ENCODE measurements at places on chromosomes 2 and 18.
A peak's percentile ranks its signal among the peaks of the same experiment; 100 is the strongest.

DNA sequence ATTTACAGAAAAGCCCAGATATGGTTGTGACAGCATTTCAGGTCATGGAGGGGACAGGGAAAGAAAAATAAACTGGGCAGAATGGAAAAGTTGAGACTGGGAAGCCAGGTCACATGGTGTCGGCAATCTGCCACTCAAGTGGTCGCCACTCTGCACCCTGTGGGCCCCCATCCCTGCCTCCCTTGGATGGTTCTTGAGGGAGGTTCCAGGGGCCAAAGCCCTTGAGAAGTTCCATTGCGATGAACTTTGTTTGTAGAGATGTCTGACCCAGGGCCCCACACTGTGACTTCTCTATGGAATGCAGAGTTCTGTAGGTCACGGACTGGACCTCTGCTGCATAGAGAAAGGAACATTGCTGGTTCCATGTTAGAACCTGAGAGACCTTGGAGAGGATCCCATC, 105.7 kb upstream of the SLC14A2 start:
- DNase-seq, result no peak

DNA sequence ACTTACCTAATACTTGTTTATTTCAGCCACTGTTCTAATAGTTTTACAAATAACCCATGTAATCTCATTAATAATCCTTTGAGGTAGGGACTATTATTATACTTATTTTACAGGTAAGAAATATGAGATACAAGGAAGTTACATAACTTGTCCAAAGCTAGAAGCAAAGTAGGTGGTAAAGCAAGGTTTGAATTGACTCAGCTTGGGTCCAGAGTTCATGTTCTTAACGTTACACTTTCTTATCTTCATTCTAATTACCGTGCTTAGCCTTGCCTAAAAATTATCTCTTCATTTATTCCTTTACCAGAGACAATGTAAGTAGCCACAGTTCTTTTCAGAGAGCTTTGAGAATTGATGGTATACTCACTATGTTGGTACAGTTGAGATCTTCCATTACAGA, 743.6 kb downstream of the KCNJ3 start:
- DNase-seq, result no peak

- DNase-seq, result no peak
These were observed 115.1 kb upstream of the NCK2 start for GRCh38 chr2:105629634-105630033.

GRCh38 chr18:44895176-44895798, 214.6 kb downstream of the SETBP1 start:
- DNase-seq, result peak; percentile 39

DNA sequence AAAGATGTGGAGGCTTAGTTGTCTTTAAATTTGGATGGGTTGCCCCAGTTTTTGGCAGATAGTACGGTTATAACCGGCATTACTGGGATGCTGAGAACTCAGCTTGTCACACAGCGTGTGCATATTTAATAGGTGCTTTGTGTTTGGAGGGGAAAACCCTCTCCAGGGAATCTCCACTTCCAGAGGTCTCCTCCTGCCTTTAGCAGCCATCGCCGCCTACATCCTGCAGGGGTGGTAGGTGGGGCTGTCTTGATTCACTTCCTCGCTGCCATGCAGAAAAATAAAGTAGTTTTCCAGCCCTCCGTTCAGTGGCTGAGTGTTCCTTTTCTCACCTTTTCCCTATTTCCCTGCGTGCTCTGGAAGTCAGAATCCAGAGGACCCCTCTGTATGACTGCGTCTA, 76.4 kb downstream of the ITGB1BP1 start:
- DNase-seq, result no peak

- DNase-seq, result no peak
These were observed 88.2 kb downstream of the CRACDL start for GRCh38 chr2:98847853-98848252.

- no peak for DNase-seq
These were observed 489.1 kb upstream of the ACVR2A start for GRCh38 chr2:147355706-147356105.

- DNase-seq, result no peak
These were observed 117.7 kb downstream of the CCBE1 start for GRCh38 chr18:59579509-59579908.

GRCh38 chr2:112800881-112801583, 16.7 kb upstream of the IL1A start:
- no peak for DNase-seq

DNA sequence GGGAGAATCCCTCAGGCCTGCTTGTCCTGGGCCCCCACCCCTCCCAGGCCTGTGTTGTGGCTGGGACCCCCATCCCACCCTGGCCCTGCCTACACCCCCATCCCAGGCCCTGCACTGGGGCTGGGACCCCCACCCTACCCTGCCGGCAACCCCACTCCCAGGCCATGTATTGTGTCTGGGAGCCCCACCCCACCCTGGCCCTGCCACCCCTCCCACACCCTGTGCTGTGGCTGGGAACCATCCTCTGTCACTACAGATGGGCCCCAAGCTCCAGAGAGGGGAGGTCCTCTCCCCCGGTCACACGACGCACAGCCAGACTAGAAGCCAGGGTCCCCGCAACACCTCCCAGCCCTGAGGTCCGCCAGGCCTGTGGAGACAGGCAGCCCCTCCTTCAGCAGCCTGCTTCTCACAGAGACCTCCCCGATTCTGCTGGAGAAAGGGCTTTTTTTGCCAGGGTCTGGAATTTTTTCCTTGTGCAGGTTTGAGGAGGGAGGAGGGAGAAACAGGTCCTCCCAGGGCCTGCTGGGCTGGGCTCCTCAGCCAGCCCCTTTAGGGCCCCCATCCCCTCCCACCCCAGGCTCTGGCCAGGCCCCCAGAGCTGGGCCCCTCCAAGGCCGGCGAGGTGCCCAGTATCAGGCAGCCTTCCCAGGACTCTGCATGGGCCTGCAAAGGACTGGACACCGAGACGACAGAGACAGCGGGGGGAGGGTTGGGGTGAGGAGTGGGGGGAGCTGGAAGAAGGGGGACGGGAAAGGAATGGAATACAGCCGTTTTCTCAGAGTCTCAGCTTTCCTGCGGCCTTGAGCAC, 28.0 kb downstream of the KIF1A start:
- no peak for DNase-seq

DNA sequence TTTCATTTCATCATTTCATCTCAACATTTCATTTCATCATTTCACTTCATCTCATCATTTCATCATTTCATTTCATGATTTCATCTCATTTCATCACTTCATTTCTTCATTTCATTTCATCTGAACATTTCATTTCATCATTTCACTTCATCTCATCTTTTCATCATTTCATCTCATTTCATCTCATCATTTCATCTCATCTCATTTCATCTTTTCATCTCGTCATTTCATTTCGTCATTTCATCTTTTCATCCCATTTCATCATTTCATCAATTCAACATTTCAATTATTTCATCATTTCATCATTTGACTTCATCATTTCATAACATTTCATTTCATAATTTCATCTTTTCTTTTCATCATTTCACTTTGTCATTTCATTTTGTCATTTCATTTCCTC, 128.4 kb downstream of the ANKRD30BL start:
- DNase-seq, result no peak

DNA sequence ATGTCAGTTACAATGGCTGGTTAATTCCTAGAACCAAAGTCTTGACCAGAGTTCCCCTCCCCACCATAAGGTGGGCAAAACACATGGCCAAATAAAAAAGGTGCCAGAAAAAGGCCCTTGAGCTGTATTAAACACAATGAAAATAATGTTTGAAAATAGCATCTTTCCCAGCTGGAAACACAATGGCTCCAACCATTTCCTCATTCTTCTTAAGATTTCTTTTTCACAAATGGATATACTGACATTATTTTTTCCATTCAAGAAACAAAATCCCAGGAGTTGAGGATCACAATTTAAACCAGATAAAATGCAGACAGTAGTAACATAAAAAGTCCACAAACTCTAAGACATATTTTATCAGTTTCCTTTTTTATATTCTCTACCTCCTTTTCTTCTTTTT, 143.8 kb downstream of the EXOC6B start:
- no peak for DNase-seq

DNA sequence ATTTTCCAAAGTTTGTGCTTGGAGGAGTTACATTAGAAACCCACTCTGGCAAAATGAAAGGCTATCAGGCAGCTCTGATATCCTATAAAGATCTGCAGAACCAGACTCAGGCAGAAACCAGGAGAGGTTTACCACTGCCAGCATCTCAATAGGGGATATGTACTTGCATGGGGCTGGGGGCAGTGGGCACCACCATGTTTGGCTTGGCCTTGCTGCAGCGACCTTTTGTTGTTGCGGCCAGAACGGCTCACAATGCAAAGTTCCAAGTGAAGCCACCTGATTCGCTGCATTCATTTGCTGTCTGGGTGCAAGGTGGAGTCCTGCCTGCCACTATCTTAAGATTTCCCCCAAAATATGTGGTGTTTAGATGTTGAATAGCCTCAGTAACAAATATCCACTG, 81.3 kb downstream of the COPS8 start:
- no peak for DNase-seq

DNA sequence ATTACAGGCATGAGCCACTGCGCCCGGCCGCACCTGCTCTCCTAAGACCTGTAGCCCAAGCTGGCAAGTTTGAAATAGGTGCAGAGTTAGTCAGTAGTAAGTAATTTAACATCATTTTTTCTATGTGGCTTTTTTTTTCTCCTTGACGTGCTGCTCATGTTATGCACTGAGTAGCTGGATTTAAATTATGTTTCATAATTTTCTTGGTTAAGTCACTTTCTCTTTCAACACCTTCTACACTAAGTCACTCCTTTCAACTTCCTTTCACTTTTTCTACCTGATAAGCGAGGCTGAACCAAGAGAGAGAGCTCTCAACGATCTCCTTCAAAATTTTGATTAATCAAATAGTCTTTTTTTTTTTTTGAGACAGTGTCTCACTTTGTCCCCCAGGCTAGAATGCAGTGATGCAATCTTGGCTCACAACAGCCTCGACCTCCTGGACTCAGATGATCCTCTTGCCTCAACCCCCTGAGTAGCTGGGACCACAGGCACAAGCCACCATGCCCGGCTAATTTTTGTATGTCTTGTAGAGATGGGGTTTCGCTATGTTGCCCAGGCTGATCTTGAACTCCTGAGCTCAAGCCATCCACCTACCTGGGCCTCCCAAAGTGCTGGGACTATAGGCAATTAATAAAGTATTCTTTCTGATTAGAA, 13.1 kb downstream of the CASP8 start:
- no peak for DNase-seq

DNA sequence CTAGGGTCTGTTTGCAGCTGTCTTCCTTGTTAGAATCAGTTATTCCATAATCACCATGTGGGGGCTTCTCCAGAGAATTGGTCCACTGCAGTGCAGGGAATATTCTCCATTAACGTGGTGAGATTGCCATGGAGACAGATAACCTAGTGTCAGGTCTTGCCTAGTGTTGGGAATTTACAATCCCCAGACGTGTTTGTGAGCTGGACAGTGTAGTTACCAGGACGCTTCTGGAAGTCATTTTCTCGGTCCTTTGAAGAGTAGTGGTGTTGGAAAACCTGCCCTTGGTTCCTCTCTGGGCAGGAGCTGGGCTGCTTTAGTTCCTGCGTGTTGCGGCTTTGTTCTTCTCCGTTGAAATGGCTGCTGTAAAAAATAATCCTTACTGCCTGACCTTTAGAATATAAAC, 68.8 kb upstream of the LYPD6B start:
- no peak for DNase-seq

GRCh38 chr2:165927353-165927752, 26.2 kb downstream of the TTC21B start:
- DNase-seq, result no peak

DNA sequence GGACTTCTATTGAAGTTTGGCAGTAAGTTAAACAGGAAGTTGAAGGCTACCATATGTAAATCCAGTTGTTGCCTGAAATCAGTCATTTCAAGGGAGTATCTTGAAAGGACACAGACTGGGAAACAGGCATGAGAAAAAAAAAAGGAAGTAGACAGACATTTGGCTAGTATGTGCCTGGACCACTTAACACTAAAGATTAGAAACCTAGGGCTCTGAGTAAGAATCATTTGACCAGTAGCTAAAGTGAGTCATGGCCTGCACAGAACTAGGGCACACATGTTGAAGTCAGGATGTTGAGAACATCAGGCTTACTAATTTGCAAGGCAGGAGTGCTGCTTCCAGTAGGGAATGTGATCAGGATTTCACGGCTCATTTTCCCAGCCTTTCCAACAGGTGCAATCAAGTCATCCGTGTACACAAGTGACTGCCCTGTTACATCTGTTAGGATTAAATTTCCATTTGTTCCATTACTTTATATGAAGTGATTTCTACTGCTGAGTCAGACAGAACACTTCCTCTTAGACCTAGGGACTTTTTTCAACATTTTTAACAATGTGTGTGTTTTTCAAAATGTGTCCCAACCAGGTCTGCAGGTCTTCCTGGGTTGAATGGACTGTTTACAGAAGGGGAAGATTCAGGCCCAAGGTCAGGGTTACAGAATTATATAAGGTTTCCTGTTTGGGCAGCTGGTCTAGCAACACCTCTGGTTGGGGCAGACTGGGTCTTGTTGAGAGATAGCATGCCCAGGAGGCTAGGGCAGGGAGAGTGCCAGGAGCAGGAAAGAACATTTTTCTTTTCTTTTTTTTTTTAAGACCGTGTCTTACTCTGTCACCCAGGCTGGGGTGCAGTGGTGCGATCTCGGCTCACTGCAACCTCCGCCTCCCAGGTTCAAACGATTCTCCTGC, 145.6 kb downstream of the TGIF1 start:
- no peak for DNase-seq

GRCh38 chr18:36899289-36899688, 70.4 kb downstream of the KIAA1328 start:
- DNase-seq, result no peak

- no peak for DNase-seq
These were observed 844.9 kb downstream of the CPS1 start for GRCh38 chr2:211401328-211401727.

GRCh38 chr2:216768908-216769411, 73.6 kb upstream of the IGFBP5 start:
- DNase-seq, result no peak

GRCh38 chr2:133972786-133973185, 281.1 kb upstream of the MGAT5 start:
- no peak for DNase-seq

GRCh38 chr2:85675866-85676548, 8.0 kb upstream of the SFTPB start:
- no peak for DNase-seq

GRCh38 chr2:22382479-22383169, 1002.4 kb upstream of the KLHL29 start:
- DNase-seq, result no peak

DNA sequence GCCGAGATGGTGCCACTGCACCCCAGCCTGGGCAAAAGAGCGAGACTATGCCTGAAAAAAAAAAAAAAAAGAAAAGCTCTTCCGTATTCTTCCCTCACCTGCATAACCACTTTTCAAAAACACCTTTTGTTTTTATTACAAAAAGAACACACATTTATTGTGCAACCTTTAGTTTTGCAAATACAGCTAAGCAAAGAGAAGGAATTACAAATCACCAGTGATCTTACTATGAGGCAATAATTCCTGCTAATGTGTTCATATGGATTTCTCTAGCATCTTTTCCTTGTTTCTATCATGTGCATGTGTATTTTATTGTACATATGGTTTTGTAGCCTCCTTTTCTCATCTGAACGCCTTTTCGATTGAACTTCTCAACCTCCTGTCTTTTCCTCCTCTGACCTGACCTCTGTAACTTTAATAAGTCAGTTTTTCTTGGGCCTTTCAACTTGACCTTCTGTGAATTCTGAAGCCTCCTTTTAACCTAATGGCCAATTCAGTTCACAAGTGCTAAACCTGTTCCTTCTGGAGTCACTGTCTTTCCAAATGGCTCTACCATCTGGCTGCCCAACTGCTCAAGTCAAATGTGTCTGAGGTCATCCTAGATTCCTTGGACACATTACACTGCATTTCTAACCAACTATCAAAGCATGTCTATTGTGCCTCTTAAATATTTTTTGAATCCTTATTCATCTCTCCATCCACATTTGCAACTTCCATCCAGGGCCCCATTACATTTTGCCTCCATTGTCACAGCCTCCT, 59.1 kb upstream of the DAPL1 start:
- DNase-seq, result no peak
